M059J (cell line): ENCODE measurements at places on chromosomes 4 and X.
A peak's percentile ranks its signal among the peaks of the same experiment; 100 is the strongest.

GRCh38 chr4:74504212-74504611, 59.3 kb downstream of the AREG start:
- DNase-seq = peak; percentile 29

DNA sequence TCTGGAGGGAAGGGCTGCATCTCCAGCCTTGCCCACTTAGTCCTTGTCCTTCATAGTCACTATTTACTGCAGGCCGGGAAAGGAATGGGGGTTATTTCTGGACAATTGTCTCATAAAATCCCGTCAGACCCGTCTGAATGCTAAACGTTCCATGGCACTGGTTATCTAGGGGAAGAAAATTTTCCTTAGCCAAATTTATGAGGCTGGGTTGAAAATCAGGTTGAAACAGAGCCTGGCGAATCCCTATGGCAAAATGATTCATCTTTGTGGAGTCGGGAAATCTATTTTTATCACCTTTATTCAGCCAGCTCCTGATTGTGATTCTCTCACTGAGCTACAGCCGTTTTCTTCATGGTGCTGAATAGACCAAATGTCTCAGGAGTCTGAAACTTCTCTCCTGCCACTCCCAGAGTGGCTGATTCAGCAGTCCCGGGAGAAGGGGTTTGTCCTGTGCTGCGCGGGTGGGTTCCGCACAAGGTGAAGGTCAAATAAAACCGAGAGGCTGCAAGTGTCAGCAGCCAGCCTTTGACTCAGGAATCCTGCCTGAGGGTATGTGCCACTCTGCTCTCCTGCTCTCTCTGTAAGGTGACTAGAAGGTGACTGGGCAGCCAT, 1.0 kb downstream of the LIMCH1 start:
- peak; percentile 83 for DNase-seq

GRCh38 chr4:26242451-26242850, 78.4 kb upstream of the RBPJ start:
- DNase-seq = peak; percentile 54

GRCh38 chrX:40108162-40108958, 10.6 kb upstream of the BCOR start:
- peak; percentile 70 for DNase-seq

- no peak for DNase-seq
These were observed 13.0 kb upstream of the DAPP1 start for GRCh38 chr4:99803566-99804101.

GRCh38 chr4:14915018-14915417, 87.3 kb upstream of the CPEB2 start:
- DNase-seq = no peak

DNA sequence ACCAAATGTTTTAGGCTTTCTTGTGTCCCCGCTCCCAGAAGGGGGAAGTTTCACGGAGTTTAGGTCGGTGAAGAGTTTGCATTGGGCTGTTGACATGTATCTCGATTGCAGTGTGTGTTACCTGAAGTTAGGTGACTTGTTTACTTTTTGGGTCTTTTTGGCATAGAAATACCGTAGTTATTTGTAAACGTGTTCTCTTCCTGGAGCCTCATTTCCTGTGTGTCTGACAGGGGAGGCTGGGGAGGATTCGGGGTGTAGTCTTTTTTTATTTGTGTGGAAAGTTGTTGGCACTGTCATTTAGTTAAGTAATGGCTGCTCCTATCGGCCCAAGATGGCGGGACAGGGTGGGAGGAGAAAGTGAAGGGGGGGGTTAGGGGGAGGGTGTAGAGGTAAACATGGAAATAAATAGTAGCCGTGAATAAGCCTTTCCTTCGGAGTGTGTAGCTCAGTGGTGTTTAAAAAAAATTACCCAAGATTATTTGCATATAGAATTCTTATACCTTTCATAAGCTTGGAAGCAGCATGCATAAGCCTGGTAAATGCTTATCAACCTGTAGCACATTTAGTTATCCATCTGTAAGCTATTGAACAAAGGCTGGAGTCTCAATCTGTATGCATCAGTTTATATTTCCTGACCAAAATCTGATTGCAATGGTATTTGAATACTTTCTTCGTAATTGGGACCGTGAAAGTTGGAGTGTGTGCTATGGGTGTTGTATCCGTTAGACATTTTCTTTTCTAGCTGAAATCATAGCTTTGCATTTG, 1.6 kb downstream of the KDM6A start:
- DNase-seq = peak; percentile 58

- peak; percentile 93 for DNase-seq
These were observed 28.2 kb downstream of the ANXA5 start for GRCh38 chr4:121668368-121669162.

DNA sequence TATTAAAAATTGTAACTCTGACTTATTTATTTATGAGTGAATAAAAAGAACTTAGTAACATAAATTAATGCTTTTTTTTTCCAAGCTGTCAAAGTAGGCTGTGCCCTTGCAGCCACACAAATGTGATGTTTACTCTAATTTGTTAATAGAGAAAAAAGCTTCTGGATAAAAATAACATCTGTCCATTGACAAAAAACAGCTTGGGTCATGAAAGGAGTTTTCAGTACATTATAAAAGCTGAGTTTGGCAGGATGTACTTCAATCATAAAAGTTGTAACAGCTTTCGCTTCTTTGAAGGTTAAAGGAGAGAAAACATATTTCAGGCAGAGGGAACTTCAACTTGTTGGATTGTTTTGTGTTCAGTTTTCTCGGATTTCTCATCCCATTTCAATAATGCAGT, 105.6 kb downstream of the SLC4A4 start:
- no peak for DNase-seq

GRCh38 chr4:83221897-83222441, 62.6 kb downstream of the COQ2 start:
- DNase-seq = no peak

GRCh38 chr4:132427125-132427524, 722.0 kb upstream of the PCDH10 start:
- no peak for DNase-seq

DNA sequence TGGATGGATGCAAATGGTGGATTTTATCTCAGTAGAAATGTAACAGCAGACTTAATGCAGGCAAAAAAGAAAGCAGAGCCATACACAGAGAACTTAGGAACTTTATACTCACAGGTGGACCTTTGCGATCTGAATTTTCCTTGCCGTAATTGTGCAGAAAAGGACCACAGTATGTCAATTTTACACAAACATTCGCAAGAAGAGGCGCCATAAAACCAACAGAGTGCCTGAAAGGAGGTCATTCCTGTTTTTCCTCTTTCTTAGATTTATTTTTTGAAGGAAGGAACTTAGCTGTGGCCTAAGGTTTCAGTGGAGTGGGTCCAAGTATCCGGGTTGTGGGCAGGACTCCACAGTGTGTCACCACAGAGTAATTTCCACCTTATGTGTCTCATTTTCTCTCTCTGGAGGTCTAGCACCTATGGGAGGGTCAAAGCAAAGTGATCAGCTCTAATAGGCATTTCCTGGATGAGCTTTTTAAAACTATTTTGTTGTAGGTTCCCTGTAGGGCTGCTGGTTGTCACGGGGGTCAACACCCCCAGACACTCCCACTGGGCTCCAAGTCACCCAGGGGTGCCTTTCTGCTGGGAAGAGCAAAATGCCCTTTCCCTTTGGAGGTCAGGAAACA, 24.7 kb upstream of the PBDC1 start:
- DNase-seq = peak; percentile 75

GRCh38 chr4:41661442-41662076, 87.0 kb downstream of the PHOX2B start:
- DNase-seq = peak; percentile 66

GRCh38 chr4:9765091-9765490, 16.3 kb upstream of the DRD5 start:
- DNase-seq = peak; percentile 7

DNA sequence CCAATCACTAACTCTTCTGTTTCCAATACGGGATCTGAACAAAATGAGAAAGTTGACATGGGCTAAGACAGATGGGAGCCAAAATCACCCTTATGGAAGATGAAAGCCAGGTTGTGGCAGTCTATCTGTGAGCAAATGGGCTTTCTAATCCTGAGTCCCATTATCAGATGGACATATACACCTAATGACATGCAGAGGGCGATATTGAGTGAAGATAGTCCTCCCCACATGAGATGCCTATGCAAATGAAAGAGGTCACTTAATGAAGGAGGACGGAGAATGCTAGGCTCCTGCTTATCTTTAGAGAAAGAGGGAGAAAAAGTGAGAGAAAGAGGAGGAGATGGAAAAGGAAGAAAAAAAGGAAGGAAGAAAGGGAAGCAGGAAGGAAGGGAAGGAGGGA, 547.5 kb downstream of the NLGN4X start:
- DNase-seq = no peak
